ENCODE measurements at places on chromosomes 4 and X.

DNA sequence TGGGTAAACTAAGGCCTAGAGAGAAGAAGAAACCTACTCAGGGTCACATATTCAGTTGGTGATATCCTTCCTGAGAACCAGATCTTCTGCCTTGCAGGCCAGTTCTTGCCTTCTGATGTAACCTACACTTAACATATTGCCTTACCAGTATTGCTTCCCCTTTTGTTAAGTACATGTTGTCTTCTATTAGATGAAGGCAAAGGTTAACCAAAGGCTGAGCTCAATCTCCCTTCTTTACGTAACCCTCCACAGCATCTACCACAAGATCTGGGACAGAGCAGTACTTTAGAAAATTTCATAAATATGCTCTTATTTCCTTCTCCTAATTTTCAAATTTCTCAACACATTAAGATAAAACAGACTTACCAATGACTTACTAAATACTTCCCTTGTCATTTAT lies 474.4 kb downstream of the SH2D1A start:
- no peak for DNase-seq

DNA sequence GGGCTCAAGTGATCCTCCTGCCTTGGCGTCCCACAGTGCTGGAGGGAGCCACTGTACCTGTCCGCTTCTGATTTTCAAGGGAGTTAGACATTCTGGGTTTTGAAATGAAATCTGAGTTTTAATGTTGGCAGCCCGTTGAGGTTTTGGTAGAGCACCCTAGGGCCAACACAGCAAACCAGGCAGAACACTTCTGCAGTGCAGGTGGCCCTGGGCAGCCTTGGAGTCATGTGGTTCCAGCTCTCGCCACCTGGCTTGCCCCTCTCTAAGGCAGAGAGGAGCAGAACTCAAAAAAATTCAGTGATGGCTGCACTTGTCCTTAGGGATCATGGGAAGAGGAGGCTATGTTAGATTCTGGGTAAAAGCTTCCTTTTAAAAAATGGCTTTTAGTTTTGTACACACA lies 74.9 kb downstream of the CLDN34 start:
- DNase-seq = no peak

DNA sequence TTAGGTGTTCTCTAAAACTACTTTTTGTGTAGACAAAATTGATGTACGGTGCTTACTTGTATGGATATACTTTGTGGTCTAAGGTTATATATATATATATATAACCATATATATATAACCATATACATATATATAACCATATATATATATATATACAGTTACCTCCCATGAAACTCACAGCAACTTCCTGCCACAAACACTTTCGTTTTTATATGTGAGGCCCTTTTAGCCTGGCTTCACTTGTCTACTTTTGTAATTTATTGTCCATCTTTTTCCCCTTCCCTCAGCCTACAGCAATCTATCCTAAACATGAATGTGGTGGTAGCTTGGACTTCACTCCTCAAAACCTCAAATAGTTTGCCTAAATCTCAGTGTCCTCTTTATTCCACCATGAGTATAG lies 72.8 kb upstream of the NPFFR2 start:
- no peak for DNase-seq

- DNase-seq = no peak
These were observed 380.5 kb upstream of the IGFBP7 start for GRCh38 chr4:57490520-57491255.

DNA sequence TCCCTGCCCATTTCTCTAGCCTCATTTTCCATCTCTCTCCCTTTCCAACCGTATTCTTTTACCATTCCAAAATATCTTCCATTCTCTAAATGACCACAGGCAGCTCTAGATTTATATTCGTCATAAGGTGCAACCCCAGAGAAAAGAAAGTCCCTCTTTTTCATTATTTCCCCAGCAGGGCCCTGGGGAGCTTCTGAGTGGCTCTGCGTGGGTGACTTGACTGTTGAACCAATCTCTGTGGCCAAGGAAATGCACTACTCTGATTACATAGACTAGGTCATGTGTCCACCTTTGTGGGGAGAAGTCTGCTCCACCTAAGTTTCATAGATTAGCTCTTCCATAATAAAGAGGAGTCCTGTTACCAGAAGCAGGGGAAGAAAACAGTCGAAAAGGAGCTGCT lies 51.4 kb downstream of the ATOH1 start:
- no peak for DNase-seq

DNA sequence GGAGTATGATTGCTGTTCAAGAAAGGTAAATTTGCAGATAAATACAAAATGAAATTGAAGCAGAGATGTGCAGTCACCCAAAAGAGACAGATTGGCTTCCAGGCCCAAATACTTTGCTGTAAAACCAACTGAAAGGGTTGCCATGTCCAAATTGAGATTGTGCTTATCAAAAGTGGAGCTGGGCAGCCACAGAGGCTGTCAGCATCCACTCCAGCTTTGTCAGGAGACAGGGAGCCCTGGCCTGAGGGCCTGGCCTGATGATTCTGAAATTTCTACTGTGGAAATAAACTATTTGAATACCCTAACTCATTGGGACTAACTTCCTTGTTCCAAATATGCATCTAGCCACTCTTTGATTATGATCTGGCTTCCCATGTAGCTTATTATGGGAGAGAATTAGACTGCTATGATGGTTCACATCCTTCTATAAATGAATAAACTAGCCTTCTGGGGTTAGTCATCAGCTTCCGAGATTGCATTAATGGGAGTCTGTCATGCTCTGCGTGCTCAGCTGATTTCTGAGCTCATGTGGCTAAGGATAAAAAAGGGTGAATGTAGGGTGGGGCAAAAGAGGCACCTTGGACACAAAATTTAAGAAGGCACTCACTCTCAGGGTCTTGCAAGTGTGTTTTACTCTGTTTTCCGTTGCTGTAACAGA lies 48.2 kb downstream of the SLC34A2 start:
- DNase-seq = no peak

DNA sequence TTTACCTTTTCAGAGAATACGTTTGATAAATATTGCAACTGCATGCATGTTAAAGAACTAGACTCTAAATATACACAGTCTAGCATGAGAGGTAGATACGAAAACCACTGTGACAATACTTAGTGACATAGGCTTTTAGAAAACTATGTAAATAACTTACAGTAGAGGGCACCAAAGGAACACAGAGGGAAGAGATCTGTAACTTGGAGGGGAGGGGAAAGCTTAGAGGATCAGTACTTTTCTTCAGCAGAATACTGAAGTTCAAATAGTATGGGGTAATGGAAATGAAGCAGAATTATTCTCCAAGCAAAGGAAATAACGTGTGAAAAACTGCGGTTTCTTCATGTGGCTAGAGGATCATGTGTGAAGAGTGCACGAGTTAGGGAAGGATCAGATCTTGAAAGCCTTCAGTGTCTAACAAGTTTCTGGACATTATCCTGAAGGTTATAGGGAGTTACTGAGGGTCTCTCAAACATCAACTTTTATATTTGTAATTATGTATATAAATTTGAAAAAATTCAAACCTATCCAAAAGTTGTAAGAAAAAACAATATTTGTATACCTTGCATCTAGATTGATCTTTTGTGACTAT lies 264.3 kb downstream of the NPFFR2 start:
- peak; percentile 60 for DNase-seq

- DNase-seq = no peak
These were observed 13.8 kb downstream of the ARAP2 start for GRCh38 chr4:36230534-36230933.

GRCh38 chr4:3669553-3669949 lies 96.6 kb upstream of the ADRA2C start:
- no peak for DNase-seq

DNA sequence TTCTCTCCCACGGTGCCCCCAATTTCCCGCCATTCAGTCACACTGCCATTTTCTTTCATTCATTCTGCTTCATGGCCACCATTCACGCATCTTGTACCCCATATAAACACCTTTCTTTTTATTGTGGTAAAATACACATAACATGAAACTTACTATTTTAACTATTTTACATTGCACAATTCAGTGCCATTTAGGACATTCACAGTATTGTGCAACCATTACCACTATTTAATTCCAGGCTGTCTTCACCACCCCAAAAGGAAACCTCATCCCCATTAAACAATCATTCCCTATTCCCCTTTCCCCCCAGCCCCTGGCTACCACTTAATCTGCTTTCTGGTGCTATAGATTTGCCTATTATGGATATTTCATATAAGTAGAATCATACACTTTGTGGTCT lies 15.9 kb downstream of the SPACA5 start:
- DNase-seq = no peak

GRCh38 chr4:181289198-181289597 lies 954.0 kb upstream of the TENM3 start:
- DNase-seq = no peak

GRCh38 chrX:15200871-15201270 lies 69.0 kb downstream of the ASB9 start:
- DNase-seq = no peak

DNA sequence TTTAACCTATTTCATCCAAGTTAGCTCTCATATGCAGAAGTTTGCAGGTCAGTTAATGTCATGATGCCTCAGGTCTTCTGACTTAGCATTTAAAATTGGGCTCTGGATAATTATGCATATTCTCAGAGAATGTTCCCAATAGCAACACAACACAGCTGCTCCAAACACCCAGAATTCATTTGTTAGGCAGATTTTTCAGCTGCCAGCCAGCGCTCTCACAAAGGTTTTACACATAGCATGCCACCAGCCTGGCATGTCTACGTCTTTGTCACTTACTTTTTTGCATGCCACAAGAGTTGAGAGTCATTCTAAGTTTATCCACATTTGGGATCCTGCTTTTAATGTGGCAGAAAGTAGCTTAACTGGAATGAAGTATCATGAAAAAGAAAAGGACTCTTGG lies 84.8 kb downstream of the LIMCH1 start:
- no peak for DNase-seq

DNA sequence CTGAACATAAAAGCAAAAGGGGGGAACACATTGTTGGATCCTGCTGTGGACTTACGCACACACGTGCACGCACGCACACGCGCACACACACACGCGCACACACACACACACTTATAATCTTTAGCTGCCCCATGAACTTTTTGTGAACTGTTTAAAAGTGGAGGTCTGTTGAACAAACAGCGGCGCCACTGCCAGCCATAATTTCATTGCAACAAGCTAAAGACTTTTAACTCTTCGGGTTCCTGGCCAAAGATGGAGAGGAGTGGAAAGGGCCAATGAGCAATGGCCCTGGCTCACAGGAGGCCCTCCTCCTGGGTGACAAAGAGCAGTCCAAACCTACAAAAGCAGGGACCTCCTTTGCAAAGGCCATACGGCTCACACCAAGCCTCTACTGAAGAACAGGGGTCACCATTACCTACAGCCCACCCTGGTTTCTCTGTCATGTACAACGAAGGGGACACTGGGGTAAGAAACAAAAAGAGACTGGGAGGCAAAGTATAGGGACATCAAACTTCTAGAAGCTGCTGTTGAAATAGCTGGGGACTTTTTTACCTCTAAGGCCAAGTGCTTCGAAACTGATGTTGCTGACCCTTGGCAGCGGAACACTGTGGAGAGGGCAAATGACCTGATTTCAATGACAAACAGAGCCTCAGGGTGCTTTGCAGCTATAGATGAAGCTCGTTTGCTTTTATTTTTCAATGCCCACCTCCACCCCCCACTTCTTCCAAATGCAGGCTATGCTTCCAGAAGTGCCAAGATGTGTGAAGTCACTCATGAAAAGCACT lies 16.7 kb downstream of the BCOR start:
- no peak for DNase-seq

DNA sequence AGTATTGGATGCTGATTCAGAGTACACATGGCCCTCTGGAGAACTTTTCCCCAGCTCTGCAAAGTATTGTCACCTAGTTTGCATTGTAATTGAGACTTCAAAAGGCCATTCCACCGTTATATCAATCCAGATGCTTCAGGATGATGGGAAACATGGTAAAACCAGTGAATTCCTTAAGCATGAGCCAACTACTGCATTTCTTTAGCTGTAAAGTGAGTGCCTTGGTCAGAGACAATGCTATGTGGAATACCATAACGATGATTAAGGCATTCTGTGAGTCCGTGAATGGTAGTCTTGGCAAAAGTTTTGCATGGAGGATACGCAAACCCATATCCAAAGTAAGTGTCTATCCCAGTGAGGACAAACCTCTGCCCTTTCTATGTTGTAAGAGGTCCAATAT lies 355.2 kb downstream of the DCAF12L2 start:
- DNase-seq = no peak

GRCh38 chr4:2608291-2608690 lies 71.8 kb downstream of the FAM193A start:
- DNase-seq = no peak

GRCh38 chr4:5631352-5632065 lies 76.8 kb downstream of the EVC2 start:
- no peak for DNase-seq

- no peak for DNase-seq
These were observed 24.2 kb downstream of the MAGED1 start for GRCh38 chrX:51917604-51918003.

GRCh38 chr4:16119981-16120380 lies 36.2 kb upstream of the PROM1 start:
- no peak for DNase-seq

GRCh38 chr4:139554893-139555704 lies 920 bp downstream of the SETD7 start:
- peak; percentile 86 for DNase-seq

DNA sequence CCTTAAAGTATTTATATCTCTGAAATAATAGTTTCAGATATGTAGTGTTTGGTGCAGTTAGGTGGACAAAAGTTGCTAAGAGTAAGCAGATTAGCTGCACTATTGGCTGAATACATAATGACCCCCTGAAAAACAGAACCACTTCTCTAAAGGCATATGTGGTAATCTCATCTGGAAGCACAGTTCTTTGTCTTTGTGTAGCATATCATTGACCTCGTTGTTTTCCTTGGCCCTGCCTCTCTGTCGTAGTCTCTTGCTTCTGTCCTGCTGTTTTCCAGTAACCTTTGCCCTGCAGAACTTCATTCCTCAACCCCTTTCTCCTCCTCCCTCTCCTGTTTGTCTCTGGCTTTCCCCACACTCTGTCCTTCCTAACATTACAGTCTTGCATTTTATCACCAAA lies 41.4 kb downstream of the JADE3 start:
- no peak for DNase-seq

- no peak for DNase-seq
These were observed 845.8 kb downstream of the TECRL start for GRCh38 chr4:63563288-63564014.

- DNase-seq = no peak
These were observed 178.9 kb upstream of the VEGFC start for GRCh38 chr4:176971576-176972115.

GRCh38 chrX:15745179-15745578 lies 7.1 kb downstream of the CA5B start:
- DNase-seq = no peak

DNA sequence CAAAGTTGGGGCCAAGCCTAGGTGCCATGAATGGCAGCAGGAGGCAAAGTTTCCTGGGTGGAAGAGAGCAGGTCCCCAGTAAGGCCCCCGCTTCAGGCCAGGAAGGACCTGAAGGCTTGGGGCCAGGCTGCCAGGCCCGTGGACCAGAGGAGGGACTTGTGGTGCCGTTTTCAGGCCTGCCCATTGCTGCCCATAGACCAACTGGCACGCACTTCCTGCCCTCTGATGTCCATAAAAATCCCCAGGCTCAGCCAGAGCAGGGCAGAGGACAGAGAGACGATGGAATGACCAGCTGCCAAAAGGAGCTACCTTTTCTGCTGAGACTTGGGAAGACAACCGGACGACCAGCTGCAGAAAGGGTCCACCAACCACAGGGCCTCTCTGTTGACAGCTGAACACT lies 1205.5 kb downstream of the ARAP2 start:
- DNase-seq = no peak

GRCh38 chr4:70915874-70916559 lies 13.8 kb downstream of the MOB1B start:
- no peak for DNase-seq

Data from kidney capillary endothelial cell (primary cell).